ENCODE measurements at places on chromosomes 1 and 21.

- no peak for DNase-seq
Observed at GRCh38 chr1:3986686-3987218, 86.7 kb upstream of the C1orf174 start.

- no peak for DNase-seq
Observed at GRCh38 chr1:32533792-32534327, 5.4 kb upstream of the ZBTB8A start.

GRCh38 chr1:43042773-43043457 is 84.2 kb upstream of the SLC2A1 start:
- DNase-seq: no peak

- no peak for DNase-seq
Observed at GRCh38 chr1:231625975-231626534, 535 bp upstream of the DISC1 start.

GRCh38 chr1:22799971-22800370 is 89.3 kb downstream of the EPHB2 start:
- no peak for DNase-seq

GRCh38 chr1:63643517-63643916 is 50.3 kb downstream of the PGM1 start:
- no peak for DNase-seq

GRCh38 chr1:229433364-229434004 is 410 bp downstream of the ACTA1 start:
- DNase-seq: no peak

GRCh38 chr1:193408782-193409293 is 222.4 kb upstream of the B3GALT2 start:
- no peak for DNase-seq

DNA sequence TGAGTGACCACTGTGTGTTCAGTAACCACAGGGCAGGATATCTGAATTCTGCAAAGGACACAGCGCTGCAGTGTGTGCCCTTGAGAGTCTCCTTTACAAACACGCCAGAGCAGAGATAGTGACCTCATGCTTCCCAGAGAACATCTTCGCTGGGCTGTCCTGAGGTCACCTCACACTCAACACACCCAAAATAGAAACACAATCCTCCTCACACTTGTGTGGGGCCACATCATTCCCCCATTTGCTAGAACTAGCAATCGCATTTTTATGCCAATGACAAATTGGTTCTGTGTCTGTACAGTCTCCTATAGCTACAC is 140.1 kb upstream of the NRIP1 start:
- DNase-seq: no peak

GRCh38 chr1:67973051-67973450 is 77.4 kb downstream of the DIRAS3 start:
- no peak for DNase-seq
